ENCODE measurements at places on chromosomes 6 and 20.

DNA sequence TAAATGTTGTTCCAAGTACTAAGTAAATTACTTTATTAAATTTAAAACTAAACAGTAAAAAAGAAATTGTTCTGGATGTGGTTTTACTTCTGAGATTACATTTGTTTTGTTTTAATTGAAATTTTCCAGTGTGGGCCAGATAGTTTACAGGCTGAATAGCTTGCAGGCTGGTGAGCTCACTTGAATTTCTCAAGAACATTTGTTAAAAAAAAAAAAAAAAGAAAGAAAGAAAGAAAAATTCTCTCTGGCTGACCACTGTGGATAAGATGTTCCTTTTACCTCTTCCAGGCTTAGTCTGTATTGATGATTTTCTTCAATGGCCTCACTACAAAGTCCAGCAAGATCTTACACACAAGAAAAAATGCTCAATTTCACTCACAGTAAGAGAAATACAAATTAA lies 85.4 kb downstream of the PLCG1 start:
- no peak for DNase-seq

DNA sequence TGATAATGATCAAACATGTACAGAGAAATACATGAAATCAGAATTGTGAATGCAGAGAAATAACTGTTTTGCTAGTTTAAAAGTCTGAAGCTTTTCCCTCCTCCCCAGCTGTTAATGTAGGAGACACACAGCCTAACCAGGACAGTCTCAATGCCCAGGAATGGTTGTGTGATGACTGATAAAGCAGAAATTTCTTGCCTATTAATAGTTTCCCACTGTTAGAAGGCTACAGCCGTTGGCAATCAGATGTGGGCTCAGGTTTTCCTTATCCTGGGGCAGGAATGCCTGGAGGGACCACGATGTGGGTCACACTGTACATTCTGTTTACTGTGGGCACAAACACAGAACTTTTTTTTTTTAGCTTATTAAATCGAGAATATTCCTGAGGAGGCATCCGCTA lies 1.9 kb downstream of the PPP1R3D start:
- DNase-seq: no peak

GRCh38 chr20:47392721-47393073 lies 36.2 kb upstream of the ZMYND8 start:
- no peak for DNase-seq

DNA sequence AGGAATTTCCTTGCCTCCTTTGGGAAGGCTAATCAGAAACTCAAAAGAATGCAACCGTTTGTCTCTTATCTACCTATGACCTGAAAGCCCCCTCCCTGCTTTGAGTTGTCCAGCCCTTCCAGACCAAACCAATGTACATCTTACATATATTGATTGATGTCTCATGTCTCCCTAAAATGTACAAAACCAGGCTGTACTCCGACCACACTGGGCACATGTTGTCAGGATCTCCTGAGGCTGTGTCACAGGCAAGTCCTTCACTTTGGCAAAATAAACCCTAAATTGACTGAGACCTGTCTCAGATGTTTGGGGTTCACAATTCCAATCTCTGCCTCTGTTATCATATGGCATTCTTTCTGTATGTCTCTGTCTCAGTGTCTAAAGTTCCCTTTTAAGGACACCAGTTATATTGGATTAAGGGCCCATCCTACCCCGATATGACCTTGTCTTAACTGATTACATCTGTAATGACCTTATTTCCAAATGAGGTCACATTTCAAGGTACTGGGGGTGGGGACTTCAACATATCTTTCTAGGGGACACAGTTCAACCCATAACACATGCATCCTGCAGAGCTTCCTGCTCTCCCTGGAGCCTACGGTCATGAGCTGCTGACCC lies 513.5 kb upstream of the JARID2 start:
- DNase-seq: no peak

DNA sequence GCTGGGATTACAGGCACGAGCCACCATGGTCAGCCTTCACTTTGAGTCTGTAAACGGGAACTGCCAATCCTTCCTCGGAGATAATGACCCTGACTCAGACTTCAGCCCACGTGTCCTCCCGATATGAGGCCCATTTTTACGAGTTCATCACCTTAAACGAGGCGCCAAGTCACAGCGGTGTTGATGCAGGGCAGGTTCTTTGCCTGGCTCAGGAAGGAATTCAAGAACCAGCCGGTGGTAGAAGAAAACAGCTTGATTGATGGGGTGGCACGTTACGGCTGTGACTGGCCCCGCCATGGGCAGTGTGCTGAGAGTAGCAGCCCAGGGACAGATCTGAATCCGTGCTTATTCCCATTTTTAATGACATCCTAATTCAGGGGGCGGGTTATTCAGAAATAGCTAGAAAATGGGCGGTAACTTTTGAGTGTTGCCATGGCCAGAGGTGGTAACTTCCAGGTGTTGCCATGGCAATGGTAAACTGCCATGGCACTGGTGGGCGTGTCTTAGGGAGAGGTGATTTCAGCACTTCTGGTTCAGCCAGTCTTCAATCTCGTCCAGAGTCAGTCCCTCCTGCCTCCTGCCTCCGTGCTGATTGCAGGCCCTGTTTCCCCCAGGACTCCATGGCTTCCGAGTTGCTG lies 9.1 kb upstream of the MAP1LC3A start:
- DNase-seq: no peak

DNA sequence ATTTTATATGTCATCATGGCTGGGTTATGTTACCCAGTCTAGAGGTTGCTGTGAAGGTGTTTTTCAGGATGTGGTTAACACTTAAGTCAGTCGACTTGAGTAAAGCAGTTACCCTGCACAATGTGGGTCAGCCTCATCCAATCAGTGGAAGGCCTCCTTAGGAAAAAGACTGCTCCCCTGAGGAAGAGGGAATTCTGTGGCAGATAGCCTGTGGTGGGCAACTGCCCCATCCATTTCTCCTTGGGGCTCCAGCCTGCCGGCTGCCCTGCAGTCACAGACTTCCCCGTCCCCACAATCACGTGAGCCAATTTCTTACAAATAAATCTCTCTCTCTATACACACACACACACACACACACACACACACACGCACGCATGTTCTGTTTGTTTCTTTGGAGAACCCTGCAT lies 34.5 kb upstream of the MPC1 start:
- no peak for DNase-seq

- DNase-seq: no peak
Measured at GRCh38 chr6:163415620-163416556, 1.4 kb downstream of the QKI start.

- DNase-seq: no peak
Measured at GRCh38 chr6:108036884-108037283, 37.7 kb downstream of the OSTM1 start.

GRCh38 chr6:15256538-15257271 lies 10.8 kb downstream of the JARID2 start:
- no peak for DNase-seq

- no peak for DNase-seq
Measured at GRCh38 chr6:90663106-90663505, 76.2 kb upstream of the MAP3K7 start.

GRCh38 chr6:14903176-14904038 lies 342.5 kb upstream of the JARID2 start:
- no peak for DNase-seq

GRCh38 chr20:11331096-11331495 lies 586.6 kb upstream of the BTBD3 start:
- no peak for DNase-seq

DNA sequence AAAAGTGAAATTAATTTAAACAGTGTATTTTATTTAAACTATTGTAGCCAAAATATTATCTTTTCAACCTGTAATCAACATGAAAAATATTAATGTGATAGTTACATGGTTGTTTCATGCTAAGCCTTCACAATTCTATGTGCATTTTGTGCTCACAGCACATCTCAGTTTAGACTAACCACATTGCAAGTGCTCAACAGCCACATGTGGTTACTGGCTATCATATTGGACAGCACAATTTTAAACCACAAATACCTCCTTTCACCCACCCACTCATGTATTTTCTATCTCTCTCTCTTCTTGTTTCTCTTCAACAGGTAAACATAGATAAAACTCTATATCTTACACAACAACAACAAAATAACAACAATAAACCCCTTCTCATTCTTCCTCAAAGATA lies 12.5 kb upstream of the HS3ST5 start:
- DNase-seq: no peak

- DNase-seq: no peak
Measured at GRCh38 chr20:573414-574296, 30.1 kb upstream of the CSNK2A1 start.

GRCh38 chr20:59022754-59023153 lies 3.5 kb downstream of the TUBB1 start:
- no peak for DNase-seq

GRCh38 chr6:137414599-137414998 lies 79.6 kb downstream of the OLIG3 start:
- no peak for DNase-seq

GRCh38 chr20:17485017-17485416 lies 46.2 kb downstream of the BFSP1 start:
- DNase-seq: no peak

GRCh38 chr6:151847064-151847463 lies 39.6 kb downstream of the ESR1 start:
- DNase-seq: no peak

DNA sequence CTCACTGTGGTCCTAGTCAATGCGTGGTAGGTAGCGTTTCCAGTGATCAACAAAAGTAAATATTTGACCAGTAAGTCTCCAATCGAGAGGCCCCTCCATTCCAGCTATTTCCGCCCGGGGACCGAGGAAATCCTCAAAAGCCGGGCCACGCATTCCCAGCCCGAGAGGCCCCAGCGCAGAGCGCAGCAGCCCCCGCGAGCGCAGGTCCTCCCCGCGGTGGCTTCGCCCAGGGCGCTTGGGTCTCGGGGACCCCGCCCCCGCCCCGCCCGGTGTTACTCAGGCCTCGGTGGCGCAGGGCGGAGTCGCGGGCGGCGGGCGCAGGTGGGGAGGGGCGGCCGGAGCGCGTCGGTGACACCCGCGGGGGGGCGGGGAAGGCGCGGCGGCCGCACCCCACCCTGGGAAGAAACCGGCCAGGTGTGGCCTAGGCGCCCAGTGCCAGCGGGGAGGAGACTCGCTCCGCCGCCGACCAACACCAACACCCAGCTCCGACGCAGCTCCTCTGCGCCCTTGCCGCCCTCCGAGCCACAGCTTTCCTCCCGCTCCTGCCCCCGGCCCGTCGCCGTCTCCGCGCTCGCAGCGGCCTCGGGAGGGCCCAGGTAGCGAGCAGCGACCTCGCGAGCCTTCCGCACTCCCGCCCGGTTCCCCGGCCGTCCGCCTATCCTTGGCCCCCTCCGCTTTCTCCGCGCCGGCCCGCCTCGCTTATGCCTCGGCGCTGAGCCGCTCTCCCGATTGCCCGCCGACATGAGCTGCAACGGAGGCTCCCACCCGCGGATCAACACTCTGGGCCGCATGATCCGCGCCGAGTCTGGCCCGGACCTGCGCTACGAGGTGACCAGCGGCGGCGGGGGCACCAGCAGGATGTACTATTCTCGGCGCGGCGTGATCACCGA lies at the start of gene DSP:
TSS of gene DSP (plus strand) at position 497 of the 890 bp plus-strand sequence. CDS start at position 742, 245 bp downstream.
- DNase-seq: no peak

DNA sequence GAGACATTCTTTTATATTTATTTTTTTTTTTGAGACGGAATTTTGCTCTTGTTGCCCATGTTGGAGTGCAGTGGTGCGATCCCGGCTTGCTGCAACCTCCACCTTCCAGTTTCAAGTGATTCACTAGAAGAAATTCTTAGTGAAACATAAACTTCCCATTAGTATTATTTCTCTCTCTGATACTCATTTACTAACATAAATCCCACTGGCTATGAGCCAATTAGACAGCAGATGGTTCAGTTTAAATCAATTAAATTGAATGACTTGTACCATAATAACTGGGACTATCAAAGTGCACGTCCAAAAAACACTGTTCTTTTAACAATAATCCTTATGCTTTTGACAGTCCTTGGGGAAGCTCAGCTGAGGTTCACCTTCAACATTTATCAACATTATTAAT lies 111.2 kb upstream of the PTCHD4 start:
- no peak for DNase-seq

DNA sequence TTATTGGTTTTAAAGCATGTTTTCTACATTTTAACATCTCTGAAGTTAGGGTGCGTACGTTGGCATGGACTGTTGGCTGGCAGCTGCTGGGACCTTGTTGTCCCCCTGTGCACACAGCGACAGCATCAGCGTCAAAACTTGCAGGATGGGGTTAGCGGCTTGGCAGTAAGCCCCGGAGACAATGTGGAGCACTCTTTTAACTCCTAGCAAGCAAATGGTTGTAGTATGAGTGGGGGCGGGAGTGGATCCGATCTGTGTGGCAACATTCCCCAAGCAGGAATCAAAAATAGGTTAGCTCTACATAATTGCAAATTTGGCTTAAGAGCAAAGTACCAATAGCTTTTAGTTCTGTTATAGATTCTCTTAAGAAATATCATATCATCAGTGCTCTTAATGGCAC lies 70.1 kb downstream of the NRN1 start:
- DNase-seq: no peak

- no peak for DNase-seq
Measured at GRCh38 chr6:32105433-32105832, 3.7 kb downstream of the TNXB start.

- DNase-seq: no peak
Measured at GRCh38 chr20:50595433-50595895, 85.3 kb downstream of the PTPN1 start.

DNA sequence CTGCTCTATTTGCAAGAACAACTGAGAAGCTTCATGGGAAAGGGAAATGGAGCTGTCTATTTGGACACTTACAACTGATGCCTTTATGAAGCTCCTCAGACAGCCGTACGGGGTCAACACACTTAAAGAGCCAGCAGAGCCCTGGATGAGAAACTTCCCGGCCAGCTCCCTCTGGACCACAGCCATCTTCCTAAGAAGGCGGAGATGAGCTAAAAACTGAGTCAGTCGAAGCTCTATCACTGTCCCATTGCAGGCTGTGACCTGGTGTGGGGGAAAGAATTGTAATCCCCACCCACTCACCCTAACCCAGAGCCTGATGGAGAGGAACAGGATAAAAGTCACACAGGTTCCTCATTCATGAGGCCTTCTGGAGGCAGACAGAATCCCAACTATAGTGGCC lies 360.4 kb upstream of the JARID2 start:
- no peak for DNase-seq

- no peak for DNase-seq
Measured at GRCh38 chr6:35151466-35151865, 10.3 kb upstream of the TCP11 start.

- DNase-seq: no peak
Measured at GRCh38 chr6:47275640-47276039, 34.1 kb downstream of the TNFRSF21 start.
